Activated T-helper 1 cell treated with anti-CD3 and anti-CD28 coated beads, Interleukin-2, amount 50 U/mL, for 16 hours (primary cell): ENCODE measurements at places on chromosomes 12 and 14.

GRCh38 chr12:124796303-124796960, 67.2 kb downstream of the SCARB1 start:
- no peak for DNase-seq

- no peak for DNase-seq
Measured at GRCh38 chr12:116879509-116880212, 1.6 kb downstream of the HRK start.

- no peak for DNase-seq
Measured at GRCh38 chr12:85697003-85697402, 139.2 kb downstream of the RASSF9 start.

DNA sequence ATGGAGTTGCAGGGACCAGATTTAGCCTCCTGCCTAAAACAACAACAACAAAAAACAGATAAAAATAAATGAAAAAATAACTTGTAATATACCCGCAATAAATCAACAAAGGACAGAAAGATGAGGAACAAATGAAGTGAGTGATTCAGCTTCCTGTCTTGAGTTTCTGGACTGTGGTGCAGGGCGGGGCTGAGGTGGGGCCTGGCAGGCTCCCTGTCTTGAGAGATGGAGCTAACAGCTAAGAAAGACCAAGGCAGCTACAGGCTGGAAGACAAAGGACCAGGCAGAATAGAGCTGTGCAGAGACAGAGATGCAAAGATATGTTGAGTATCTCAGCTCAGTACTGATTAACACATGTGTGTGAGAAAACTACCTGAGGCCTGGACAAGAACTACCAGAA, 879.2 kb downstream of the AACS start:
- no peak for DNase-seq

GRCh38 chr14:68628605-68629310, 164.1 kb downstream of the ZFP36L1 start:
- no peak for DNase-seq

- no peak for DNase-seq
Measured at GRCh38 chr12:53166837-53167236, 13.7 kb upstream of the ZNF740 start.
